ENCODE measurements at places on chromosomes 6 and 20. TPM values are rescaled to one million over a fixed set of nuclear protein-coding genes. Genes with fewer than 3 reads are reported as not detected.

DNA sequence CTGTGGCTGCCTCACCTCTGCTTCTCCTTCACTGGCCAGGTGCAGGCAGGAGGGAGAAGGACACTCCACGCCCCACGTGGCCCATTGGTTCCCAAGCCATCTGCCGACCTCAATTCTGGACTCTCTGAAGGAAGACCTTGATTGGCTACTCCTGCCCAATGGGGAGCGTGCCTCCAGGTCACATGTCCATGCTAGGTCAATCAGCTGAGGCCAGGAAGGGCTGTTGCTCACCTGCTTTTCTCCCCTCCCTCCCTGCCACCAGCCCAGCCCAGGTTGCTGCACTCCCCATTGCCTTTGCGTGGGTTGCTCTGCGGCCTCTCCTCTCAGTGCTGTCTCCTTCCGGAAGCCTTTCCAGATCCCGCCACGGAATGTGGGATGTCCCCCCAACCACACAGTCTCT, 21.9 kb upstream of the CDH4 start:
- no peak for DNase-seq

DNA sequence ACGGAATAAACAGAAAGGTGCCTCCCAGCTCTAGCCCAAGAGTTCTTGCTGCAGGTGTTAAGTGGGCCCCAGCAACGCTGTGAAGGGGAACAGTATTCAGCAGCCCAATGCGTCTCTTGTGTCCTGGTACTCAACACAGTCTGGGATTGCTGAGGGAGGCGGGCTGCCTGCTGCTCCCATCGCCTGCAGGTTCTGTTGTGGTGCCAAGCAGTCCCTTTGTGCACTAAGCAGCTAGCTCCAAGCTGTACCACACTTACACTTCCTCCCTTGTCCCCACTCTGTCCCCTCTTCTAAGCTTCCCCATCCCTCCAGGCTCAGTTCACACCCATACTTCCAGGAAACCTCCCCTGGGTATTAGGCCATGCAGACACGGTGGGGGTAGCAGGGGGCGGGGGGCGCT, 92.7 kb downstream of the AGPAT4 start:
- no peak for DNase-seq

- DNase-seq = no peak
Observed at GRCh38 chr6:9062596-9062995, 627.3 kb upstream of the SLC35B3 start.

Gene WFDC11
- not detected for polyA plus RNA-seq

Gene PARD6B
- polyA plus RNA-seq = 2.4 TPM
